Activated naive CD8-positive, alpha-beta T cell treated with anti-CD3 and anti-CD28 coated beads, Interleukin-2, amount 10 ng/mL, durations not matched to agents 7 days and 5 days (primary cell): ENCODE measurements at places on chromosomes 13 and 19.

GRCh38 chr13:43879755-43880181, at the start of gene LACC1:
LACC1 (plus strand) TSS chr13:43879904; CDS start chr13:43880986, 1,082 bp downstream.
- DNase-seq = peak; percentile 60

- no peak for DNase-seq
Measured at GRCh38 chr13:110006304-110006703, 219.9 kb upstream of the IRS2 start.

DNA sequence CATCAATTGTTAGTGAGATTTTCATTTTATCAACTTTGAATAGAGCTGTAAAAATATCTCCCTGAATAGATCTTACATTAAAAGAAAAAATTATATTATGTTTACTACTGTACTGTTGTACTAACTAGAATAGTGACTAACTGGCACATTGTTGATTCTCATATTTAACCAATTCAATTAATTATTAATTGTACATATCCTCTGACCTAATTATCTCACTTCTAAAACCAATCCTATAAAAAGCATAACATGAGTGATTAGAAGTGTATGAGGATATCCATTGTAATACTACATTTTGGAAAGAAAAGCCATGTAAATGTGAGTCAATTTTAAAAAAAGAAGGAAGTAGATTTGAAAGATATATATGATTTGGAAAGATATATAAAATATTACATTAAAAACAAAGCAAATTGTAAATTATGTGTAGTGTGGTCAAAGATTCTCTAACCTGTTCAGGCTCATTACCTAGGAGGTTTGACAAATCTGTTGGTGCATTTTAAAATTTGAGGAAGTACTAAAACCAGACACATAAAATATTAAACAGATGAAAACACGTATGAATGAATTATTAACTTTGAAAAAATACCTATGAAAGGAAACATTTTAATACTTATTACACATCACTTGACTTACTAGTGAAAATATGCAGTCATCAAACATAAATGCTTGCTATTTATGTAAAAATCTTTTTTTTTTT, 829.8 kb upstream of the SLC10A2 start:
- no peak for DNase-seq

DNA sequence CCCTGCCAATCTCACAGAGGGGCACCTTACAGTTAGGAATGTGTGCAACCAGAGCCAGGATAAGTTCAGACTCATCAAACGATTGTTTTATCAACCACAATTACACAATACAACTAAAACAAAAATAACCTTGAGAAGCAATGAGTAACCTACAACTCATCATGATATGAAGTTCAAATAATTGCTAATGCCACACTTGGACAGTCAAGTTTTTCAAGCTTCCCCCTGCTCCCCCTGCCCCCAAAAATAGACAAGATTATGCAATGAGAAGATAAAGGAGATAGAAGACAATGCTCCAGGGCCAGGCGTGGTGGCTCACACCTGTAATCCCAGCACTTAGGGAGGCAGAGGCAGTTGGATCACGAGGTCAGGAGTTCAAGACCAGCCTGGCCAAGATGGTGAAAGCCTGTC, 13.6 kb upstream of the KPNA3 start:
- DNase-seq = no peak

GRCh38 chr13:39318161-39318560, 279.9 kb downstream of the NHLRC3 start:
- no peak for DNase-seq

GRCh38 chr13:106593132-106593531, 25.2 kb upstream of the ARGLU1 start:
- no peak for DNase-seq
